Fibroblast of lung (primary cell): ENCODE measurements at places on chromosomes 2 and 18. TPM values are rescaled to one million over a fixed set of nuclear protein-coding genes. Genes with fewer than 3 reads are reported as not detected.

GRCh38 chr2:158048327-158048726 is 53.3 kb upstream of the UPP2 start:
- DNase-seq: no peak

GRCh38 chr2:54773838-54774237 is 50.4 kb downstream of the EML6 start:
- peak; percentile 8 for DNase-seq

- no peak for DNase-seq
These were observed 8.0 kb downstream of the D2HGDH start for GRCh38 chr2:241742320-241742939.

Gene G6PC2
- total RNA-seq: not detected in 2 replicates

GRCh38 chr18:42980426-42980825 is 135.1 kb downstream of the RIT2 start:
- no peak for DNase-seq
